ENCODE measurements at places on chromosomes 2 and 18. TPM values are rescaled to one million over a fixed set of nuclear protein-coding genes. Genes with fewer than 3 reads are reported as not detected.

GKN2 gene
- not detected for polyA plus RNA-seq

TUBA3D gene
- polyA plus RNA-seq = 92.5 TPM

EEF1B2 gene
- 205 TPM for polyA plus RNA-seq

CHRND gene
- 0.03 TPM for polyA plus RNA-seq

PRSS56 gene
- polyA plus RNA-seq = 0.15 TPM

MAP4K4 gene
- 44.3 TPM for polyA plus RNA-seq

CYP27C1 gene
- polyA plus RNA-seq = 0.15 TPM

DNA sequence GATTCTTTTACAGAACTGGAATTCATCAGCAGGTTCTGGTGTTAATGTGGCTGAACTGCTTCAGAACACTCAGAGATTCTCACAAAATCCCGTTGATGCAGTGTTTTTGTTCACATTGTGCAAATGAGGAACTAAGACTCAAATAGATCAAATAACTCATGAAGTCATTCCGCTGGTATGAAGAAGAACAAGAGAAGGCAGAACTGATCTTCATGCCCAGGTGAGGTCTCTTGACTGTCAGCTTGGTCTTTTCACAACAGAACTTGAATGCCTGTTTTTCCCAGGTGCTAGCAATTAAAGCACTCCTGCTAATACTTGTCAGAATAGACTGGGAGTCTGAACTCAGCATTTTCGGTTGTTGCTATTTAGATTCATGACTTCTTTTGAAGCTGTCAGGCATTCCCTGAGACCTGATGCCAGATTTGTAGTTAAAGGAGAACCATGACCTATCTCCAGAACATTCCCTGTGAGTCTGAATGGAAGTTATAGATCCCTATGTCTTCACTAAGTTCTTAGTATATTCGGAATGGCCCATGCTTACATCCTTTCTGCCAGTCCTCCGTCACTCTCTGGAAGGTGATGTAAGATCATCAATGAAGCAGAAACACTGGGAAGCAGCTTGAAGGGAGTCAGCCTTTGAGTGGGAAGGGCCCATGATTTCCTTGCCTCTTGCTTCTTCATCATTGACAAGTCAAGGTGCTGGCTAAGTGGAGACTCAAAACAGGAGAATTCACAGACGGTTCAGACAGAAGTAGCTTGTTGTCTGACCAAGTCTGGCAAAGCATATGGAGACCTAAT, 155.7 kb downstream of the MTCL1 start:
- no peaks in the 10 kb centered on the region for H3K36me3 ChIP-seq
- DNase-seq = no peak
- H3K4me3 ChIP-seq = no peak overlapping the region
- no peak overlapping the region for H3K27ac ChIP-seq
- no peaks in the 10 kb centered on the region for H3K27me3 ChIP-seq

- no peaks in the 10 kb centered on the region for H3K36me3 ChIP-seq
- H3K27me3 ChIP-seq = no peaks in the 10 kb centered on the region
- no peak for DNase-seq
- H3K4me3 ChIP-seq = no peak overlapping the region
- no peaks in the 10 kb centered on the region for H3K4me1 ChIP-seq
Measured at GRCh38 chr2:217367464-217367863, 507.6 kb upstream of the TNP1 start.

DNA sequence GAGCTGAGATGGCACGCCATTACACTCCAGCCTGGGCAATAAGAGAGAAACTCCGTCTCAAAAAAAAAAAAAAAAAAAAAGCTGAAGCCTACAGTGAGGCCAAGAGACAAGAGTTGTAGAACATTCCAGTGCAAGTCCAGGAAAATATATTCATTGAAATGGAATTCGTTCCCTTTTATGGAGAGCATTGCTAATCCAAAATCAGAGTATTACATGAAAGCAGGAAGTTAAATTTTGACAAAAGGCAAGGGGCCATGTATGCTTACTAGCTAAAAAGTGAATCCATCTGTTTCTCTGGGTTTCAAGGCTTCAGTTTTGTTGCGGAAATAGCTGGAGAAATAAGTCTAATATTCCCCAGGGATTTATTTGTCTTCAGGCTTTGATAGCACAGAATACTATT, 471.7 kb downstream of the THSD7B start:
- H3K36me3 ChIP-seq = no peaks in the 10 kb centered on the region
- H3K4me1 ChIP-seq = no peaks in the 10 kb centered on the region
- H3K27ac ChIP-seq = no peak overlapping the region
- no peaks in the 10 kb centered on the region for H3K27me3 ChIP-seq
- no peak overlapping the region for H3K4me3 ChIP-seq

DNA sequence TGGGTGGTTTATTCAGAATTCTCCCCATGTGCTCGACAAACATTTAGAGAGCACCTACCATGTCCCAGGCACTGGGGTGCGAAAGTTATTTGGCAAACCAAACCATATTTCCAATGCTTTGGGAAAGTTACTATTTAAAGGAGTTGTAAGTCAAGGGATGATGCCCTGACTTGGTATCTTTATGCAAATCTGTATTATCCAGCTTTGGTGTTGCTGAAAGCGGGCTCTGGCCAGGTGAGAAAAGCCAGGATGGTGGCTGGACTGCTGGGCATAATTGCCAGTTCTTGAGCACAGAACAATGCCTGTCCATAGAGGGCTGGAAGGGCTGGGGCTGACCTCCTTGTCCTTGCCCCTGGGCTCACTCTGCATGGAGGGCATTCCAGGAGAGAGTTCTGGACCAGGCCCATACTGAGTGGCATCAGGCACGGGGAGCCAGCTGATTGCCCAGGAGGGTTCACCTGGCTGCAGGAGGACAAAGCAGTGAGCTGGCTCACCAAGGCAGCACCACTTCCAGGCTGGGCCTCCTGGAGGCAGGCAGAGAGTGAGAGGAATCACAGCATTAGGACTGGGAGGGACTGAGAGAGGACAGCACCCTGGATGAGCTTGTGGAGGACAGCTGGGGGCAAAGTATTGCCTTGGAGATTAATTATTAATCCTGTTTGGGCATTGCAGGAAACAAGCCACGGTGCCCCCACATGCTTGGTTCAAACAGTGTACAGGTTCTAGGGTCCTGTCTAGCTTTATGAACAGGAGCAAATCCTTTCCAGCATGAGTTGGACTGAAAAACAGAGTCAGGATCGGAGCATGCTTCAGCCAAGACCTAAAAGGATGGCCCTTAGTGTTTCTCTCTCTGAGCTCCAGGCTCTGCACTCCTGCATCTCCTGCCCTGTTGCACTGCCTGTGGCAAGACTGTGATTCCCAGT, 7.1 kb downstream of the KHK start:
- no peaks in the 10 kb centered on the region for H3K36me3 ChIP-seq
- H3K4me1 ChIP-seq = peaks cover 13% of the 10 kb centered on the region
- H3K27me3 ChIP-seq = no peaks in the 10 kb centered on the region
- no peak overlapping the region for H3K27ac ChIP-seq

DNA sequence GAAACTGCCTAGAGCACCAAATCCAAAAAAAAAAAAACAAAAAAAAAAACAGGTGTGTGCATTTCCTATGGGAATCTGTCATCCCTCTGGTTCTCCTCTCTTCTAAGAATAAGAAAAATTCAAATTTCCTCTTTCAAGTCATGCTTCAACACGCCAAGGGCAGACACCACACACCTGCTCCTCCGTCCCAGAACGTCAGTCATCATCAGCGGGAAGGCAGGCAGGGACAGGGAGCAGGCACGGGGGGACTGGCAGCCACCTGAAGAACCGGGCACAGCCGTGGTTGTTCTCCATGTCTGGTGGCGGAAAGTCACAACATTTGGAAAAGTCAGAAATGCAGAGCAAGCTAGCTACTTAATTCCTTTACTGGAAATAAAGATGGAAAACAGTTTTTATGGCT, 214.8 kb downstream of the IKZF2 start:
- H3K4me3 ChIP-seq = no peak overlapping the region
- H3K27me3 ChIP-seq = no peaks in the 10 kb centered on the region

GRCh38 chr2:101754618-101755017, 57.1 kb downstream of the MAP4K4 start:
- peak overlapping the region; percentile 52 for H3K27ac ChIP-seq
- no peak for DNase-seq
- H3K36me3 ChIP-seq = no peaks in the 10 kb centered on the region
- H3K27me3 ChIP-seq = no peaks in the 10 kb centered on the region
- no peak overlapping the region for H3K4me3 ChIP-seq
- peaks cover 84% of the 10 kb centered on the region for H3K4me1 ChIP-seq

GRCh38 chr18:48154828-48155227, 224.4 kb upstream of the SMAD2 start:
- no peak overlapping the region for H3K4me3 ChIP-seq
- no peak overlapping the region for H3K27ac ChIP-seq
- no peaks in the 10 kb centered on the region for H3K36me3 ChIP-seq
- no peaks in the 10 kb centered on the region for H3K27me3 ChIP-seq

DNA sequence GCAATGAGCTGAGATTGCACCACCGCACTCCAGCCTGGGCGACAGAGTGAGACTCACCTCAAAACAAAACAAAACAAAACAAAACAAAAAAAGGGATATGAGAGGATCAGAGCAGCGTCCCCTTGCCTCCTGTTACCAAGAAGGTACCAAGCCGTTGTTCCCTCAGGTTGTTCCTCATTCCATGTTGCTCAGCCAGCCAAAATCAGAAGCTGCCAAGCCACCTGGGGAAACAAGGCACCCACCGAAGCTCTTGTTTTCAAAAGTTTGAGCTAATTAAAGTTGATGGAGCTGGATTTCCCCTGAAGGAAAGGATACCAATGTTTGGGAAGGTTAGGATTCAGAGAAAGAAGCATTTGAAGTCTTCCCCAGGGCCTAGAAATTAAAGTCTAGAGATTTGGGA, 21.8 kb upstream of the STEAP3 start:
- no peak for DNase-seq
- H3K4me3 ChIP-seq = no peak overlapping the region
- no peaks in the 10 kb centered on the region for H3K36me3 ChIP-seq
- H3K27ac ChIP-seq = no peak overlapping the region
- H3K27me3 ChIP-seq = no peaks in the 10 kb centered on the region
- no peaks in the 10 kb centered on the region for H3K4me1 ChIP-seq

DNA sequence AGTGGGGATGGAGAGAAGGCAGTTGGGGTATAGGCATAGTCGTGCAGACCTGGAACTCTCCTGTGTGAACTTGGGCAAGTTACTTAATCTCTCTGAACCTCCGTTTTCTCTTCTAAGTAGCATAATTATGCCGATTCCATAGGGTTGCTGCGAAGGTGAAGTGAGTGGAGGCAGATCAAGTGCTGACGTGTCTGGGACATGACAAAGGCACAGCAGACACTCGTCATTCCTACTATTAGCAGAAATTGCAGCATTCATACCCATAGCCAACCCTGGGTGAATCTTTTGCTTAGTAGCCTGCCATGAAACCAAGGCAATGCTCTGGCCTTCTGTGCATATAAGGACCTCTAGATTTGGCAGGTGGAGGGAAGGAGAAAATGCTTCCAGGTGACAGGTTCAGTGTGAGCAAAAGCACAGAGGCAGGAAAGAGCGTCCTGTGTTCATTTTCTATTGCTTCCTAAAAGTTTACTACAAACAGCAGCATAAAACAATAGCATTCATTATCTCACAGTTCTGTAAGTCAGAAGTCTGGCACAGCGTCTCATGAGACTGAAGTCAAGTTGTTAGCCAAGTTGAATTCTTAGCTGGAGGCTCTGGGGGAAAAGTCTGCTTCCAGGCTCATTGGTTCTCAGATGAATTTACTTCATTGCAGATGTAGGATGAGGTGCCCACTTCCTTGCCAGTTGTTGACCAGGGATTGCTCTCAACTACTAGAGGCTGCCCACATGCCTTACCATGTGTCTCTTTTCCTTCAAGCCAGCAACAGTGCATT, 77.8 kb downstream of the CTIF start:
- DNase-seq = no peak
- H3K27ac ChIP-seq = no peak overlapping the region
- no peak overlapping the region for H3K4me3 ChIP-seq
- H3K27me3 ChIP-seq = no peaks in the 10 kb centered on the region
- peaks cover 19% of the 10 kb centered on the region for H3K36me3 ChIP-seq

DNA sequence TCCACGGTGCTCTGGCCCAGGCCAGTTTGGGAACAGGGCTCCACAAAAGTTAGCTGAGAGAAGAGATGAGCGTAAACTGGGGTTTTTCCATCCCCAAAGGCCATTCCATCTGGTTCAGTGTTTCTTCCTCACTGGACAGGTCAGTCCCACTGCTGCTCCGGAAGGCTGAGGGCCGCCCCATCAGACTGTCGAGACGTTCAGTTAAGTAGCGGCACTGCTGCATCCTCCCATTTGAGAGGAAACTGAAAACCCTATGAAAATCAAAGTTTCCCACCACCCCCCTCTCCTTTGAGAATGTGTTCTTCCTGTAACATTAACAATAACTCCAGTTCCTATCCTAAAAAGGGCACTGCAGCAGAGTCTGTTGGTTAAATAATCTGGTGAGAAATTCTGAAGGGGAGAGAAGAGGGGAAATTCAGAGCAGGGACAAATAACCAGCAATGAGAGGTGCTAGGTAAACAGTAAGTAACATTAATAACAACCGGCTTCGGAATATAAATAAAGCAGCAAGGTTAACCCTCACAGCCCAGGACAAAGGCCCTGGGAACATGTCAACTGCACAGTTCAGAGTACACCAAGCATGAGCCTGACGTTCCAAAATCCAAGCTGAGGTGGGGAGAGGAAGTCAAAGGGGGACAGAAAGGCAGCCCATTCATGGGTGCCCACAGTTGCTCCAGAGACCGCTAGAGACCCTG, 55.4 kb downstream of the UXS1 start:
- H3K27me3 ChIP-seq = no peaks in the 10 kb centered on the region
- peak overlapping the region; percentile 61 for H3K27ac ChIP-seq
- H3K4me3 ChIP-seq = no peak overlapping the region
- H3K4me1 ChIP-seq = peaks cover 12% of the 10 kb centered on the region
- no peak for DNase-seq

- H3K4me1 ChIP-seq = no peaks in the 10 kb centered on the region
- H3K36me3 ChIP-seq = peaks cover 9% of the 10 kb centered on the region
- H3K27me3 ChIP-seq = no peaks in the 10 kb centered on the region
- H3K27ac ChIP-seq = no peak overlapping the region
- no peak overlapping the region for H3K4me3 ChIP-seq
Measured at GRCh38 chr2:164688896-164689419, 67.7 kb upstream of the GRB14 start.
